ENCODE measurements at places on chromosomes 5 and 9. TPM values are rescaled to one million over a fixed set of nuclear protein-coding genes. Genes with fewer than 3 reads are reported as not detected.

The CDKN2B-AS1 gene
- not detected for total RNA-seq

GRCh38 chr5:90381213-90381929, 28.2 kb downstream of the CETN3 start:
- no peak for DNase-seq

GRCh38 chr5:145960848-145961600, 24.6 kb downstream of the SH3RF2 start:
- DNase-seq, result no peak

DNA sequence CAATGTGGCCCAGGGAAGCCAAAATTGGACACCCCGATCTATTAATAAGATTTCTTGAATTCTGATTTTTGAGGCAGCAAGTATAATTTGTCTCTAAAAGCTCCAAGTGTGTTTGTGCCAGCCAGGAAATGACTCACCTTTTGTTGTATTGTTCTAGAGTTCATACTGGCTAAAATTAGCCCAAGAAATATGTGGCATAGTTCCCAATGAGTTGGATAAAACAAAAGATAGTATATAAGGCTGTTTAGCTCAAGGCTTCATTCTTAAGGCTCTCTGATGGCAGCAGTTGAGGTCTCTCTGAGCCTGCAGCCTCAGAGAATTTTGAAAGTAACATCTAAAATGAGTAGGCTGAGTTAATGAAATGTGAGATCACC, 21.6 kb downstream of the HMGXB3 start:
- DNase-seq, result no peak

DNA sequence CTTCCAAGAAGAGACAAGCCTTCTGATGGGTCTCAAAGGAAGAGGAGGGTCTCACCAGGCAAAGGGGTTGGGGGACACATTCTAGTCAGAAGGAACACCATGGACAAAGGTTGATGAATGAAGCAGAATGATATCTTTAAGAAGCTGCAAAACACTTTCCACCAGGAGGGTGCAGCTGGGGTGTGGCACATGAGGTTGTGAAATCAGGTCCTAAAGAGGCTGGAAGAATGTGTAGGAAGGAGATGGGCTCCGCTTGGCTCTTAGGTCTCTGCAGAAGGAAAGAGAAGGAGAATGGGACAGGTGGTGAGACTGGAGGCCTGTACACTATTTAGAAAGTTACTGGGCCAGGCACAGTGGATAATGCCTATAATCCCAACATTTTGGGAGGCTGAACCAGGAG, 328.6 kb downstream of the PDE4D start:
- no peak for DNase-seq

DNA sequence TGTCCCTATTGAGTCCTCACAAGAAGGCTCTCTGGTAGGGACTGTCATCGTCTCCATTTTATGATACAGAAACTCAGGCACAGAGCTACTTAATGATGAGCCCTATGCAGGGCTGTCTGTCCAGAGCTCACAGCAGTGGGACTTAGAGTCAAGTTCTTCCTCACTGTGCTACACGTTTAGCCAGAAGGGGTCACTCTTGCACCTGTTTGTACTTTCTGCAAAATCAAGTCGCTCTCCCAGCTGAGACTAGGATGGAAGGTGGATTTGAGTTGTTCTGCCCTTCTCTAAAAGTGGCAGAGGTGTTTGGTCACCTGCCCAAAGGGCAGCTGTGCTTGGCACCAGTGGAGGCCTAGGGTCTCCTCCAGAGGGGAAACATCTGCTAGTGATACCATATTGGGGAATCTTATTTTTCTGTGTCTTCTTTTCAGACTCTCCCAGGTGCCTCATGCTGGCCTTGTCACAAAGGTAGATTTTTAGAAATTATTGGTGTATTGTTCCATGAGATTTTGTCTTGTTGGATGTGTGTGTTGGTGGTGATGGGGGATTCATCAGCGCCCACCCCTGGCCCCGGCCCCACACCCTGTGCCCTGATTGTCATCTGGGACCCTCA, 104.2 kb downstream of the PPARGC1B start:
- peak; percentile 77 for DNase-seq

DNA sequence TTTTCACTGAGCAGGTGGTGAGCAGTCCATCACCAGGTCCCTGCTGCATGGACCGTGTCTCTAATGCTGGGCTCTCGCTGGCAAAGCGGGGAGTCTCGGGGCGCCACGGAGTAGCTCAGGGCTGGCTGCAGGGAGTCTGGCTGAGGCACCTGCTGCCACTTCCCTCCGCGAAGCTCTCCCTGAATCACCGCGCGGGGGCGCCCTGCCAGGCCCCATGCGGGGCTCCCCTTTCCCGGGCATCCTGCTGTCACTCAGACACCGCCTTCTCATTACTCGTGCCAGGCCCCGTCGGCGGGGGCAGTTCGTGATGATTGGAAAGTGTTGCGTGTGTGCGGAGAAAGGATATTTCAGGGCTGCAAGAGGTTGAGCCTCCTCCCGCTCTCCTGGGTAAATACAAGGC, 335.8 kb downstream of the IRX2 start:
- no peak for DNase-seq

The NIPAL4 gene
- total RNA-seq, result 0.84 TPM

The C9orf152 gene
- not detected for total RNA-seq

The CARTPT gene
- total RNA-seq, result not detected

- peak; percentile 13 for DNase-seq
Measured at GRCh38 chr5:159104051-159104651, 4.4 kb upstream of the EBF1 start.

DNA sequence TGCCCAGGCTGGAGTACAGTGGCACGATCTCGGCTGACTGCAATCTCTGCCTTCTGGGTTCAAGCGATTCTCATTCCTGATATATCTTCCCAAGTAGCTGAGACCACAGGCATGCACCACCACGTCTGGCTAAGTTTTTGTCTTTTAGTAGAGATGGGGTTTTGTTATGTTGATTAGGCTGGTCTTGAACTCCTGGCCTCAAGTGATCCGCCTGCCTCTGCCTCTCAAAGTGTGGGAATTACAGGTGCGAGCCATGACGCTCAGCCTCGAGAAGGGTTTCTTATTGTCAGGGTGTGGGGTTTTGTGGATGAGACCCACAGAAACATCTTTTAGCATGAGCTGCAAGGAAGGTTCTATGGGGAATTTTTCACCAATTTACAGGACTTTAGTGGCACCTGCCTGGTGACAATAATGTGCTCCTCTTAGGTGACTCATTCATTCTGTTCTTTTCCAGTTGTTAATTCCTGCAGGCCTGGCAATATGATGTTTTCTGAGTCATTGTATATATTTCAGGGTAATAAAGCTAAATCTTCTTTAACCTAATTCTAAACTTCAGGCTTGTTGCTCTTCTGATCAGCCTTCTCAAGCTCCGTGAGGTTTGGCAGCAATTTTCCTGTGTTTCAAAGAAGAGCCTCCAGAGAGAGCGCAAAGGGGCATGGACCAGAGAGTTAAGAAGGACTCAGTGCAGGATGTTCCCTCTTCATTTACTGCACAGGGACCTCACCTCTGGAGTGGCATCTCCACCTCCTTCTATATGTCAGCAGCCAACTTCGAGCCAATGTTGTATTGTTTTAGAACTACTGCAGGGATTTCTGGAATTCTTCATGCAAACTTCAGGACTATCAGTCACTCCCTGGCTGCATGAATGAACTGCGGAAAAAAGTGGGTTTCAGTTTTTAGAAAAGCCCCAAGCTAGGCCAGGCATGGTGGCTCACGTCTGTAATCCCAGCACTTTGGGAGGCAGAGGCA, 77.8 kb upstream of the ZNF618 start:
- DNase-seq, result no peak

The PLPPR1 gene
- total RNA-seq, result 7.6 TPM

- no peak for DNase-seq
Measured at GRCh38 chr9:116855881-116856662, 169.0 kb downstream of the TRIM32 start.

The LSM11 gene
- 3.3 TPM for total RNA-seq

DNA sequence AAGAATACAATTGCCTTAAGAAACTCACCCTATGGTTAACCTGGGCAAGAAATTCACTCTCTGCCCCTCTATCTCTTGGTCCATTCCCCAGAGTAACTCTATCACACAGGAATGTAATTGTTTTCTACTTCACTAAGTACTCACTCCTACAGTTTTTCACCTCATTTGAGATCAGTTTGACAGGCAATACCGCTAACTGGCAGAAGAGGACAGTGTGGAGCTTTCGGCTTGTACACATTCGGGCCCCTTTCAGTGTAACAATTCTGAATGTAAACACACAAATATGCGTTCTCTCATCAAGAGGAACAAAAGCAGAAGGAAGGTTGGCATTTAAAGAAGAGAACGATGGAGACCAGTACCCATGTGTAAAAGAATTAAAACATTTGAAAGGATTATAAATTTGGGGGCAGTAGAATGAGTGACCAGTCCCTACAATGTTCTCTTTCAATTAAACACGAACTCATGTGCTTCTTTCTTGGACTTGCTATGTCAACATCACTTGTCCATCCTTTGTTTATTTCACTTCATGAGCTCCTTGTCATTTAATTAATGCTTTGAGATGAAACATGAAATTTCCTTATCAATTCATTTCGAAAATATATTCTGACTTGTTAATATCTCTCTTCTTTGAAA, 188.5 kb upstream of the GRAMD2B start:
- DNase-seq, result no peak

GRCh38 chr9:134190232-134191121, 26.1 kb upstream of the RNU6ATAC start:
- DNase-seq, result peak; percentile 5

The RASGRF2 gene
- 36.3 TPM for total RNA-seq

- DNase-seq, result peak; percentile 19
Measured at GRCh38 chr5:57499262-57500050, 16.8 kb upstream of the ACTBL2 start.

- DNase-seq, result no peak
Measured at GRCh38 chr5:151708126-151708525, 21.4 kb upstream of the SPARC start.

DNA sequence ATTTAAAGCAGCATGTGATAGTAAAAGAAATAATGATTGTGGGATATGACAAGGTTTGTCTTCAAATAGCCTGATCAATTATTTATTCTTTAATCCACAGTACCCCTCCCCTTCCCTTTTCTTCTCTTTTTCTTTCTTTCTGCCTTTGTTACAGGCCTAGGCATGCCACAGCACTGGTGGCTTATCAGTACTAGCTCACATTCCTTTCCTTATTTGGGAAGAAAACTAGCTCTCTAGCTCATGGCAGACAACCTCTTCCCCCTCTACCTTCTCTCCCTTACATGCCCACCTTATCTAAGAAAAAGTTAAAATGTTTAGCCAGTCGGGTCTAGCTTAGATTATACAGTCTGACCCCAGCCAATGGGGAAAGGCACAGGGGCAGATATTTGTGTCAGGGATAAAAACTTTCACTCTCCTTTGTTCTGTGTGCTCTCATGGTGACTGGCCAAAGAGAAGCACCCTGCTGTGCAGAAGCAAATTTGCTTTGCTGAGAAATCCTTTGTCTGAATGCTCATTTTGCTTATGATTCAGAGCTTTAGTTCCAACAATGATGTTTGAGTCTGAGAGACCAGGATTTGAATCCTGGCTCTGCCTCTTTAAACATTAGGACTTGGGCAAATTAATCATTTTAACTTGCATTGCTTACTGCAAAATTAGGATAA, 75.8 kb upstream of the CDH12 start:
- DNase-seq, result no peak

The MYOT gene
- 21.3 TPM for total RNA-seq

GRCh38 chr5:79716839-79717238, 27.2 kb downstream of the CMYA5 start:
- no peak for DNase-seq

DNA sequence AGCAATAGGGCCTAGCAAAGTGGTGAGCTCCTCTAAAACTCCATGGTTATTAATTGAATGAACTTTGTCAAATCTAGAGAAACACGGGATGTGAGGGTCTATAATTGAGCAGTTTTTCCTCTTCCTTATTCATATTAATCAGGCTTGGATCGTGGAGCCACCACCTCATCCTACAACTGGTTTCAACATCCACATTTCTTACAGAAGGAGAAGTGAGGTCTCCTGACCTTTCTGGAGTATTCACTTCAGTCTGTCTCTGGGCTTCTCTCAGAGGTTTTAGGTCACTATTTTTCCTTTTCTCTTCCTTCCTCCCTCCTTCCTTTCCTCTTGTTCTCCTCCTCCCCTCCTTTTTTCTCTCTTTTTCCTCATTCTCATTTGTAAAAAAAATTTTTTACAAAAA, 177.3 kb upstream of the ACTBL2 start:
- no peak for DNase-seq

DNA sequence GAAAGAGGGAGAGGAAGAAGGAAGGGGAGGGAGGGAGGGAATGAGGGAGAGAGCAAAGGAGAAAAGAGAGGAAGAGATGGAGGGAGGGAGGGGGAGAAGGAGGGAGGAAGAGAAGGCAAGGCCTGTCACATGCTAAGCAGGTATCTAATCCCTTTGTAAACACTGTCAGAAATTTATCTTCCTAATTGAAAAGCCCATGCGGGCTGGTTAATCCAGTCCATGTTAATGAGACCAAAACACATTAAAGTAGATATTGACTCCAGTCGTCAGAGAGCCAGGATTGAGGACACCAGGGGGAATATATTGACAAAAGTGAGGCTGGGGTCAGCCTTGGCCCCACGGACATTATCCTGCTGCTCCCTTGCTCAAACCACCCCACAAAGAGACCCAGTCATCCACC, 37.4 kb upstream of the ALDH1B1 start:
- DNase-seq, result no peak

GRCh38 chr5:121968910-121969607, 7.3 kb downstream of the SRFBP1 start:
- no peak for DNase-seq

DNA sequence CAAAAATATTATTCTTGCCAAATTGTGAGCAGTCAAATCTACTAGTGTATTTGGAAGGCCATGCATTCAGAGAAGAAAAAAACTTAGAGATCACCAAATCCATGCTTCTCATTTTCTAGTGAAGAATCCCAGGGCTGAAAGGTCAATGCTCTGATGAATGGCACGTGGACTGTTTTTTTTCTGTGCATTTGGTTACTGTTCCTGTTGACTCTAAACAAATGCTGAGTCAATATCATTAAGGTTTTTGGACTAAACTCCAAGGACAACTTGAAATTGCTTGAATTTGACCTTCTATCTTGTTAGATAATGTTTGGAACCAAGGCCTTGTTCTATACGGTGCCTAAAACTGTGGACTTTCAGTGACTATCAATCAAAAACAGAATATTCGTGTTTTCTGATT, 142.2 kb downstream of the OSTF1 start:
- DNase-seq, result no peak

The PCDHB2 gene
- 7.1 TPM for total RNA-seq

GRCh38 chr9:84229191-84229590, 111.4 kb downstream of the SLC28A3 start:
- no peak for DNase-seq

The INSL4 gene
- not detected for total RNA-seq

The FBN2 gene
- 1.2 TPM for total RNA-seq

DNA sequence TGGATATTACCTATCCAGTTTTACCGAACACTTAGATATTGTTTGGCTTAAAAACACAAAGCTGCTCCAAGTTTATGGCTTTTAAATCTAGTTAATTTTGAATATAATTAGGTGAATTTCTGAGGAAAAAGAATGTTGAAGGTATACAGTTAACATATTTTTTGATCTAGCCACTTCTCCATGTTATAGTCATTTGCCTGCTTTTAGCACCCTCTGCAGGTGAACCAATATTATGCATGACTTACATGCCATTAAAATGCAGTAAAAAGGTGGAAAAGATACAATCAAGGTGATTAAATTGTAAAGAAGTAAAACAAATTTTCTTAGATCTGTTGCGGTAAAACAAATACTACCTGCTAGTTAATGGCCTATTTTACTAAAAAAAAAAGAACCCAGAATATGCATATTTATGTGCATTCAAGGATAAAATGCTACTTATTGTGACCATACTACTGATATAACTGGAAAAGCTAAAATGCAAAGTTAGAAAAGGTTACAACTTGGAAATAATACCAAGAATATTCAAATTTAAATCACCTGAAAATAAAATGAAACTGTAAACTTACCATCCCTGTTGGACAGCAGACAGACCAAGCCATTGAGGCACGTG, 132.1 kb downstream of the AP3B1 start:
- DNase-seq, result no peak
